ENCODE measurements at places on chromosomes 16 and 17. TPM values are rescaled to one million over a fixed set of nuclear protein-coding genes. Genes with fewer than 3 reads are reported as not detected.

The KDM6B gene
- polyA plus RNA-seq = 1.4 TPM

DNA sequence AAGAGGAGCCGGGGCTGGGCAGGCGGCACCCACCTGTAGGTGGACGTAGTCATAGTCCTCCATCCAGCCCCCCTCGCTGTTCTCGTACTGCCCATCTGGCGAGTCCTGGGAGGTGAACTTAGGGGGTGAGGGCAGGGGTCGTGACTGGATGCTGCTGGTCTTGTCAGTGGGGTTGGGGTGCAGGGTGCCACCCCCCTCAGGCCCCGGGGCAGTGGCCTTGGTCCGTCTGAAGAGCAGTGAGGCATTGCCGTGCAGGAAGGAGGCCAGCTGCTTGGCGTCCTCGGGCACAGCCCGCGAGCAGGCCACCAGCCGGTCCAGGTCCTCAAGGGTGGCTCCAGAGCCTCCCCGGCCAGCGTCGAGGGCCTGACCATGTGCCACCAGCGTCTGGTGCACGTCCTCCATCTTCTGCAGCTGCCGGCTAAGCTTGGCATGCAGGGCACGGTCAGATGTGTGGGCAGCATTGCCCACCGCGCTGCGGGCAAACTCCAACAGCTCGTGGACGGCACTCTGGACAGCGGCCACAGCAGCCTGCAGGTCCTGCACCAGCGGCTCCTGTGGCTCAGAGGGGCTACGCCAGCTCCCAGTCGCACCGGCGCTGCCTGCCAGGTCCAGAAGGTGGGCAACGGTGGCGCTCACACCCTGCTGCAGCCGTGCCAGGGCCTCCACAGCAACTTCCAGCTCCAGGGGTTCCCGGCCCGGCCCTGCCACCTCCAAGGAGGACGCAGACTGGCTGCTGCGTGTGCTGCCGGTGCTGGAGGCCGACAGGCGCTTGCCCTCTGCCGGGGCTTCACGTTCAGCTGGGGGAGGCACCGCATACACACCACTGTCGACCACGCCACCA, 16.3 kb downstream of the CTRB1 start:
- DNase-seq = no peak

DNA sequence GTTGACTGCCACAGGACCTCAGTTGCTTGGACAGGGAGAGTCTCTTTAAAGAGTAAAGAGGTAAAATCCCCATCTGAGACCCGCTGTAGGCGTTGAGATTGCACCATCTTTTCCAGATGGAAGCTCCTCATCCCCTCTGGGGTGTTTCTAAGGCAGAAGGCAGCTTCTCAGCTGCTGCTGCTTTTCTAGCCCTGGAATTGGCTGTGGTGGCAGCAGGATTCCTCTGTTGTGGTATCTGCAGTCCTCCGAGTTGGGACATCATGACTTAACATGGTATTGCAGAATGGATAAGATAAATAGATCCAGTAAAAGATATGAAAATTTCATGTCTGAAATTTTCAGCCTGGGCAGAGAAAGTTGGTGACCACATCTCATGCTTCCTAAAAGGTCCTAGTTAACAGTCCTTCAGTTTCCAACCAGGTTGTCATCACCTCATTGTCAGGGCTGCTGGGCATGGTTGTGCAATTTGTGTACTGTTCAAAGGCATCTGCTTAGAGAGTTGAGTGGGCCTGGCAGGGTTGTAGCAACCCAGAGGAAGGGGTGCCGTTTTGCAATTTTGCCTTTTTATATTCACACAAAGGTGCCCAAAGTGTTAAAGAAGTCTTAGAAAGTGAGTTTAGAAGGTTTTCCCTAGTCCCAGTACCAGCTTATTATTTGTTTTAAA, 150.4 kb downstream of the SPECC1 start:
- no peak for DNase-seq

DNA sequence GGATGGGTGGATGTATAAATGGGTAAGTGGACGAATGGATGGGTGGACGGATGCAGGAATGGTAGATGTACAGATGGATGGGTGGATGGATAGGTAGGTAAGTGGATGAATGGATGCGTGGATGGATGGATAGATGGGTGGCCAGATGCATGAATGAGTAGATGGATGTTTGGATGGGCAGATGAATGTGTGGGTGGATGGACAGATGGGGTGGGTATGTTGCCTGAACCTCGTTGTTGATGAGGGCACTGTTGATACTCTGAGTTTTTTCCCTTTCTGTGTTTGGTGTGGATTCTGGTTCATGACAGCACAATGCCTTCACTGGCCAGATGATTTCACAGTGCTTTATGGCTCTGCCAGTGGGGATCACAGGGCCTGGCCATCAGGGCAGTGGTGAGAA, 208.3 kb downstream of the NPIPB11 start:
- DNase-seq = no peak

DNA sequence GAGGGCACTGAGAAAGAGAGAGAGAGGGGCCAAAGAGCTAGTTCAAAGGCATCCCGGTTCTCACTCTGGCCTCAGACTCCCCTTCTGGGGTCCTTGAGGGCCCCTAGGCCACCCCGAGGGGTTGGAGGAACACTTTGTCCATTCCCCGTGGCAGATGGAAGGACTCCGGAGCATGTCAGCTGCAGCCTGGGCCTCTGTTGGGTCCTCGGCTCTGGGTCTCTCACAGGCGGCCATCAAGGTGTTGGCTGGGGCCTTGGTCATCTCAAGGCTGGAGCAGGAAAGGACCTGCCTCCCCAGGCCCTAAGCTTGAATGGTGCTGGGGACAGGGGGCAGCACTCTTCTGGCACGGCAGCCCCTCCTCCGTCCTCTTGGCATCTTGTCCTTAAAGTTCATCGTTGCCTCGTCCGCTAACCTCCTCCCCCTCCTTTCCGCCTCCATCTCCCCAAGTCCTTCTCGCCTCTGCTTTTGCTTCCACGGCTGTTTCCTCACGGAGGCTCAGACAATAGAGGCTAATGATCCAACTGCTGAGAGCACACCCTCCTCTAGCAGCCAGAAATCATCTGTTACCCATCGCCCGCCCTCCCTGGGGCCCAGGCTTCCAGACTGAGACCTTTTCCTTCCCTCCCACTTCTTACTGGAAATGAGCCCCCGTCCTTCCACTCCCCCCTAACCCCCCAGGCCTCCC, 23.3 kb downstream of the CCR7 start:
- no peak for DNase-seq
